ENCODE measurements at places on chromosomes 11 and 22.

DNA sequence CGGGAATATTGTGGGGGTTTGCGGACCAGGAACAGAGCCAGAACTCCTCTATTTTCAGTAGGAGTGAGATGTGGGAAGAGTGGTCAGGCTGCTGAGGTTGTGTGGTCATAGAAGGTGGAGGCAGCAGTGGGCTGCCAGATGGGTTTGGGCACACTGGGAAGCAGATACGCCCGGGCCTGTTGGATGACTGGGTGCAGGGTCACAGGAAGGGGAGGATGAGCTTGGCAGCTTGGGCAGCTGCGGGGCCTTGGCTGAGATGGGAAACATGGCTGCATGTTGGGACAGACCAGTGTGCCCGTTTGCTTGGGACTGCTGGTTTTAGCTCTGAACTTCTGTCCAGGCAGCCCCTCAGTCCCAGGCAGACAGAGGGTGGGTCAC, 11.4 kb downstream of the SHANK3 start:
- no peak for DNase-seq

- no peak for DNase-seq
Observed at GRCh38 chr11:33722590-33723234, 13.5 kb downstream of the CD59 start.

- no peak for DNase-seq
Observed at GRCh38 chr11:132022285-132022684, 651.9 kb downstream of the NTM start.

DNA sequence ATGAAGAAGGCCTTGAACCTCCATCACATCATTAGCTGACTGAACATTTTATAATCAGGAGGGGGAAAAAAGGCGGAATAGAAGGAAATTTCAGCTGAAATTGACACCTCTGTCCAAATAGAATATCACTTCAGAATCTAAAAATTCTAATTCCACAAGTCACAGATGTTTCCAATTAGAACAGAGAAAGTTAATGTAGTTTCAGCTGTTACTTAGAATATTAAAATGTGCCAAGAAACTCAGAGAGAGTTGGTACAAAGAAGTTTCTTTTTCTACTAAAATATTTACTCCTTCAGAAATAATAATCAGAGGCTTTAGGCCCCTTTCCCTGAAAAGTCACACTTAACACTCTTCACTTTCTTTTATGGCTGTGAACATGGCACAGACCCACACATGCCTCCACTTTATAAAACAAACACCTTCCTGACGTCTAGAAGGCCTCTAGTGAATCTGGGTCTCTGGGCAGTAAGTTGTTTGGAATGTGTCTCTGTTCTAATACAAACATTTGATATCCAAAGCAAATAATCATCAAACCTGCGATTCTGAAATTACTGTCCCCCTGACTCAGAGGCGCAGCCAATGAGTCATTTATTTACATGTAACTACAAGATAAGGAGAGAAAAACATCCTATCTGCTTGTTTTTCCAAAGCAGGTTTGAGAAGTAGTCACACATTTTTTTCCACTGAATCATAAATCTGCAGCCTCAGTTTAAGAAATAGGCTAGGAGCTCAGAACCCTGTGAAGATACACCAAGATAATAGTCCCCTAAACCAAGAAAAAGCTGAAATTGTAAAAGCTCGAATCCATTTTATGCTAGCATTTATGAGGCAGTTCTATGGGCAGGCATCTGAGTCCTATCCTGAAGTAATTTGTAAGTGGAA, 148.4 kb downstream of the ME3 start:
- no peak for DNase-seq
